ENCODE measurements at places on chromosomes 5 and 9. TPM values are rescaled to one million over a fixed set of nuclear protein-coding genes. Genes with fewer than 3 reads are reported as not detected.

IL31RA gene
- total RNA-seq, result not detected

LMX1B gene
- total RNA-seq, result not detected

GRCh38 chr5:73443829-73444498 lies 4.6 kb downstream of the FOXD1 start:
- H3K27me3 ChIP-seq, result peaks cover 77% of the 10 kb centered on the region
- no peak overlapping the region for H3K27ac ChIP-seq
- H3K4me3 ChIP-seq, result no peak overlapping the region
- no peak for DNase-seq

GRCh38 chr5:142281966-142282365 lies 42.9 kb downstream of the SPRY4 start:
- no peak overlapping the region for H3K4me3 ChIP-seq
- no peak overlapping the region for H3K27ac ChIP-seq
- no peaks in the 10 kb centered on the region for H3K4me1 ChIP-seq
- no peak for DNase-seq
- H3K36me3 ChIP-seq, result no peaks in the 10 kb centered on the region

All from activated CD4-positive, alpha-beta T cell treated with anti-CD3 and anti-CD28 coated beads, Interleukin-2, amount 10 ng/mL, durations not matched to agents 7 days and 5 days (primary cell).